ENCODE measurements at places on chromosomes 12 and 14.

GRCh38 chr12:49019120-49019430 is 499 bp upstream of the PRKAG1 start:
- no peak for DNase-seq

DNA sequence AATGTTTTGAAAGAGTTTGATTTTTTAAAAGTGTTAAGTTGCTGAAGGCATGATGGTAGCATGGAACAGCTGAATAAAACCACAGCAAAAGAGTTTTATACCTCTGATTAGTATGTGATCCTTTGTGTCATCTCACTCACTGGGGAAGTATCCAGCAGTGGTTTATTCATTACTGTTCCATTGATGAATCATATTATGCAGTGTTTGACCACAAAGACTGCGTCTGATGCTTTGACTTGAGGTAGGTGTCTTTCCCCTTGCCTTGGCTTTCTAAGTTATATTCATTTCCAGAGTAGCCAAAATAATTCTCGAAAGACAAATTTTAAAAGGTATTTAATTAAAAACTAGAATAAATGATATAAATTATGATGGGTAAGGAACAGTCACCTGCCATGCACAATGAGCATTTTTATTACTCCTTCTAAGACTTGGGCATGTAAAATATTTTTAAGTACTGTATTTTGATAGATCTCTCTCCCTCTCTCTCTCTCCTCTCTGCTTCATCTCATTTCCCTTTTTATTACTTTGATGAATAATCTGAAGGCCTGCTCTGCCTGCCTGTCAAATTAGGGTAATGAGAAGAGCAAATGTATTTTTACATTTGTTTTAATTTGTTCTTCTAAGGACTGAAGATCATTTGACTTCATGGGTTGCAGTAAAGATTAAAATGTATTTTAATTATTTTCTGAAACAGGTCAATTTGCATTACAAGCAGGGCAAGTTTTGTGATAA is 164.9 kb downstream of the NAV3 start:
- DNase-seq, result peak; percentile 27

DNA sequence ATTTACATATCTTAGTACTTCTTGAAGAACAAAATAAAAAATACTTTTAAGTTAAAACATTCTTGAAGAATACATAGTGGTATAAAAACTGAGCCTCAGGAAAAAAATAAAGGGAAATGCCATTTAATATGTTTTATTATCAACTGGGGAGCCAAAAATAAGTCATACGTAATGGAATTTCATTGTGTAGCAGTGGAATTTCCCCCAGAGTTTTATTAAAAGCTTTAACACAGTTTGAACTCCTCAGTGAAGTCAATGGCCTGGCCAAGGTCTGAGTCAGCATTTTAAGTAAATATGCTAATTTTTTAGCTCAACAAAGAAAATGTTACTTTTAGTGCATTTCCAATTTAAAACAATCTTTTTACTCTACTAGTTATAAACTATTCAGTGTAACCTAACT is 350.1 kb upstream of the ATP2B1 start:
- no peak for DNase-seq

GRCh38 chr12:3897371-3897971 is 24.3 kb upstream of the PARP11 start:
- no peak for DNase-seq

GRCh38 chr12:92143686-92144630 is 1.7 kb downstream of the BTG1 start:
- DNase-seq, result no peak

DNA sequence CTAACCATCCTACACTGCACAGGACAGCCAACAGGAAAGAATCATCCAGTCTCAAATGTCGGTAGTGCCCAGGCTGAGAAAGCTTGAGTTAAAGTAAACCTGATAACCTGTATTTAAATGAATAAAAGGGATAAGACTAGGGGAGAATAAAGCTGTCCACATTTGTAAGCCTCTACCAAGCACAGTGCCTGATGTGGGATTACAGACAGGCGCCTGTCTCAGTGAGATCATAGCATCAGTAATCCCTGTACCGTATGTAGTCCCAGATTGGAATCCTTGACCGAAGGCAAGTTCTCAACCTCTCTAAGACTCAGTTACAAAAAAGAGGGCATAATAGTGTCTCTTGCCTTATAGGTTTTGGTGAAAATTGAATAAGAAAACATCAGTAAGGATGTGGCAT is 59.9 kb downstream of the BICD1 start:
- DNase-seq, result no peak

GRCh38 chr14:90136904-90137303 is 75.1 kb downstream of the KCNK13 start:
- no peak for DNase-seq

DNA sequence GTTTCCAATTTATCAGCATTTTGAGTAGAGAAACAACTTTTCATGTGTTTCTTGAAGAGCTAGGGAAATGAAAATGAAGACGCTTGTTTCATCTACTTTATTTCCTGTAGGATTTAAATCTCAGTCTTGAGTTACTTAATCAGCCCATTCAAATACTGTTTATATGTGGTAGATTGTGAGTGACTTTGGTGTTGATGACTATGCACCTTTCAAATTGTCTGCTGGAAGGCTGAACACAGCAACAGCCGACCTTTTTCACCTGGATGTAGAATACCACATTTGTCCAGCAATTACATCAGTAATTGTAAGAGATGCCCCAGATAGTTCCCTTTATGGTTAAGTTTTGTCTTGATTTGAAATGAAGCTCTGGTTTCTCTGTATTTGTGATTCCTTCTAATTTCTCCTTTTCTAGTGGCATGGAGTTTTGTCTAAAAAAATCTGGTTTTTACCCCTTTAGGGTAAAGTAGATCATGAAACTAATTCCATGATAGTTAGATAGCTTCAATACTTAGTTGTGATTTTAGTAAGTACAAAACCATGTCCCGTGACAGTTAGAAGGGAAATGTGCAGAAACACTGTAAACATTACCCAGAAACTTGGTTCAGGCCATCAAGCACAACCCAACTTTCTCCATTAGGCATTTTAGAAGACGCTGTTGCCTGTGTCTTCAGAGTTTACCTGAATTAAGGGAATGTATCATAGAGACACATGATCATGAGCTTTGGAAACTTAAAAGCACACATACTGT is 165.0 kb downstream of the SRGAP1 start:
- no peak for DNase-seq

DNA sequence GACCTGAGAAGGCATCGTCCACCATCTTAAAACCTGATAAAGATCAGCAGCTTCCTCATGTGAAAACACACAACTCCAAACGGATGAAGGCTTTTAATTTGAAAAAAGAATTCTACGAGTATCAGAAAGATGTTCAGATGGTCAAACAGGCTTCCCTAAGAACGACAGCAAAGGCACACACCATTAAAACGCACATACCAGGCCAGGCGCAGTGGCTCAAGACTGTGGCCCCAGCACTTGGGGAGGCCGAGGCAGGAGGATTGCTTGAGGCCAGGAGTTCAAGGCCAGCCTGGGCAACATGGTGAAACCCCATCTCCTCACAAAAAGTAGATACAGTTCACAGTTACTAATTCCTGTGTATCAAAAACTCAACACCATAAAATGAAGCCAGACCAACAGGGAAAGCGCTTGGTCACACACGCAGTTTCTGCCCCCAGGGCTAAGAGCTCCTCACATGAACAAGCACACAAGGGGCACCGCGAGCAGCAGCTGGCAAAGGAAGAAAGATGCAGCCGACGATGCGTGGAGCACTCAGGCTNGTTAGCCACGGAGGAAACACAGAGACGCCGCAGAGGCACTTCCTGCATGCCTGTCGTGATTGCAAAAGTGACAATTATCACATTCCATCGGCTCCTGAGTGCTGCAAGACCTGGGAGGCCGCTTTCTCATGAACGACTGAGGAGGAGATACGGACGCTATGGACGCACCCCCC is 78.0 kb downstream of the NOC4L start:
- DNase-seq, result peak; percentile 7

GRCh38 chr14:99681832-99682148 is 2.3 kb upstream of the CYP46A1 start:
- DNase-seq, result no peak

DNA sequence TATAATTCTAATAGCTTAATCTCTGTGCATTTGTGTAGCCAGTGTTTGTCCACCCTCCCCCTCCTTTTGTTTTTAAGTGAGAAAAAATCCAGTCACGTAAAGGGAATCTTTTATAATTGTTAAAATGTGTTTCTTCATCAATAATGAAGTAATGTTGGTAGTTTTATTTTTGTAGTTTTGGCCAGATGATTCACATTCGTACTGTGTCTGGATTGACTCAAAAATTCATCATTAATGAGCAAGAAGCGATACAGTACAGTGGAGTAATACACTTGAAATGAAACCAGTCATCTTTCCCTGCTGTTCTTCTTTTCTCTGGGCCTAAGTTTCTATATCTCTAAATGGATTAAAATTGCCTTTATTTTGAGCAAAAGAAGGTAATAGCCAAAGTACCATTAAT is 86.5 kb downstream of the SRGAP1 start:
- DNase-seq, result no peak

DNA sequence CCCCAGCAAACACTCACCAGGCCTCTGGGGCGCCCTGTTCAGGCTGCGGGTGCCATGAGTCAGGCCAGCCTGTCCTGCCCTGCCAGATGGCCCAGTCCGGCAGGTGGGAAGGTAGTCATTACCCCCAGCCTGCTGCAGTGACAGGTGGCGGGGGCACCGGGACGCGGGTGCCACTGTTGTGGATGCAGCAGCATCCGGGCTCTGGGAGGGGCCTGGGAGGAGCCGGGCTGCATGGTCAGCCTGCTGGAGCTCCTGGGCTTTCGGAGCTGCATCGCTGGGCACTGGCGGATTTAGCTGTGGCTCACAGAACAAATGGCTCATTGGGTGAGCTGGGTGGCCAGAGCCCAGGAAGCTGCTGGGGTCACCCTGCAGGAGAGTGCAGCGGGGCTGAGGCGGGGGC is 13.5 kb downstream of the CEP170B start:
- no peak for DNase-seq
